ENCODE measurements at places on chromosomes 4 and X.

- no peak for DNase-seq
These were observed 58.3 kb downstream of the TLR10 start for GRCh38 chr4:38724475-38724808.

DNA sequence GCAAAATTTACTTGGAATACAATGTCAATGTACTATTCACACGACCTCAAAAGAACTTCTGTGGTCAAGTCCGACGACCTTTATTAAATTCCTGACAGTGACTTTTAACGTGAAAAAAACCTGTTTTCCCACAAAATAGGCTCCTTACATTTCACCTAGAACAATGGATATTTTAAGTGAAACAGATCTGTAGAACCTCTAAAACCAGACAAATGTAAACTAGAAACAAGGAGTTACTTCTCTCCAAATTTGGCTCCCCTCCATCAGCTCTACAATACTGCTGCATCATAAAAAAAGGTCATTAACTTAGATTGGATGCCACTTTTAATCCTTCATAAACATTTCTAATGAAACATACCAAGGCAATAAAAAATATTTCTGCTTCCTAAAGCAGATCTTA is 1.2 kb downstream of the NEK1 start:
- DNase-seq: no peak

DNA sequence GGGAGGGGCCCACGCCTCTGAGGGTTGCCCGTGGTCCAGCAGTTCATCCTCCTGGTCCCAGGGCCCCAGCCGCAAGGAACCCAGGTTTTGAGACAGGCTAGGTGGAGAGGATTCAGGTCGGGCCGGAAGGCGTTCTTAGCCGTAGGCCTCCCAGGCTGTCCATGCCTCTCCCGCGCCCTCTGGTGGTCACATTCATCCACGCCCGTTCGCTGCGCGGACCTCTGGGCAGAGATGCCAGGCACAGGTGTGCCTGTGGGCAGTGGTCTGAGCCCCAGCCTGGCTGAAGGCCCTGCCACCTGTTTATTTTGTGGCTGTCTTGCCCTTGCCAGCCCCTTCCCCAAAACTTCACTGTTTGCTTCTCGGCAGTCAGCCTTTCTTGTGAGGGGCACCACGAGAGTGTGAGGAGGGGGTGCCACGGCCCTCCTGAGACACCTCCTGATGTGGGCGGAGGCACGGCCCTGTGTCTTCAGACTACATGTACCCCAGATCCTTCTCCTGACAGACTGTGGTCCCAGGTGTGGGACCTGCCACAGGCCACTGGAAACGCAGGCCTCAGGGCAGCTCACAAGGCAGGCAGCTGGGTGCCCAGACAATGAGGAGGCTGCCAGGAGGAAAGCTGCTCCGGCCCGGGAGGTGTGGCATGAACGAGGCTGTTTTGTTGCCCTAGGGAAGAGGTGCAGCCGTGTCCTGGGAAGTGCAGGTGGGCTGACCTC is 5.0 kb downstream of the UVSSA start:
- peak; percentile 88 for DNase-seq

GRCh38 chr4:7526929-7527535 is 92.3 kb upstream of the PSAPL1 start:
- no peak for DNase-seq

DNA sequence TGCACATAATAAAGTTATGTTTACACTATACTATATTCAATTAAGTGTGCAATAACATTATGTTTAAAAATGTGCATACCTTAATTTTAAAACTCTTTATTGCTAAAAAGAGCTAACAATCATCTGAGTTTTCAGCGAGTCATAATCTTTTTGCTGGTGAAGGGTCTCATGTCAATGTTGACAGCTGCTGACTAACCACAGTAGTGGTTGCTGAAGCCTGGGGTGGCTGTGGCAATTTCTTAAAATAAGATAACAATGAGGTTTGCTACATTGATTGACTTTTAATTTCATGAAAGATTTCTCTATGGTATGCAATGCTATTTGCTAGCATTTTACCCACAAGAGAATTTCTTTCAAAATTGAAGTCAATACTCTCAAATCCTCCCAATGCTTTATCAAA is 58.6 kb downstream of the C4orf46 start:
- no peak for DNase-seq

- no peak for DNase-seq
These were observed 172.6 kb downstream of the FAM47B start for GRCh38 chrX:35115205-35115604.

- no peak for DNase-seq
These were observed 10.5 kb upstream of the TIGD2 start for GRCh38 chr4:89100853-89101252.

GRCh38 chrX:361231-362145 is 25.2 kb downstream of the PPP2R3B start:
- no peak for DNase-seq

DNA sequence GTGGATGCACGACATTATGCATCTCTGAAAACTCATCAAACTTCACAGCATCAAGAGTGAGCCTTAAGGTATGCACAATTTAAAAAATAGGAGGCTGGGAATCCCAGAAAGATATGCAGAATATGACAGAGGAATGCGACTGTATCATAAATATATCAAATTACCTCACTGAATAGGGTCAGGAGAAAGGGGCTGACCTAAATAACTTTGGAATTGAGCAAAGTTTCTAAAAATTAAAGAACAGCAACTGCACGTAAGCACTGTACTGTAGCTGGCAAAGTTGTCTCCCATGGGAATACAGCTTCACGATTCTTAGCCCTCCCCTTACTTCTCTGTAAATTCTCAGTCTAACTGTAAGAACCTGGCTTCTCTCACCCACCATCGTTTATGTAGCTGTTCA is 397.4 kb upstream of the ZFP42 start:
- DNase-seq: no peak

DNA sequence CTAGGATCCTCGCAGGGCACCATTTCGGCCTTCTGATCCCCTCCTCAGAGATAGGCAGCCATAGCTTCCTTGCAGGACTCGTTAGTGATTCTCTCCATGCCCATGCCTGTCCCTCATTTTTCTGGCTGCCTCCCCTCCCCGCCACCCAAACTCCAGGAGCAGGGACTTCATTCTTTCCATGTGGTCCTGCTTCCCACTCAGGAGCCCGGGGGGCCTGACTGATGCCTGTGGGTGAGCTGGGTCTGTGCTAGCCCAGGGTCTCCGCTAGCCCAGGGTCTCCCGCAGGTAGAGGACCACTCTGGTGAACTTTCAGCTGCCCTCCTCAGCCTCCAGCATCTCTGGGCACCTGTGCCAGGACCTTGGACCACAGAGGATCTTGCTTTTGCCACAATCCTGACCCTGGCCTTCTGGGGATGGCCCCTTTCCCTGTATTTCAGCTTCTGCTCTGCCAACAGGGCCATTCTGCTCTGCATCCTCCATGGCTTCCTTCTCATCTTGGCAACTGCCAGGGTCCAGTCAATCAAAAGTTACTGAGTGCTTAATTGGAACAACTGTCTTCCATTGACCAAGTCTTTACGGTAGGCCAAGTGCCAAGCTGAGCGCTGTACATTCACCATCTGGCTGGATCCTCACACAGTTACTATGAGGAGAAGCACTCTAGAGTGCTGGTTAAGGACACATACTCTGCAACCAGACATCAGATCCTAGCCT is 152.2 kb downstream of the EFNB1 start:
- DNase-seq: no peak

DNA sequence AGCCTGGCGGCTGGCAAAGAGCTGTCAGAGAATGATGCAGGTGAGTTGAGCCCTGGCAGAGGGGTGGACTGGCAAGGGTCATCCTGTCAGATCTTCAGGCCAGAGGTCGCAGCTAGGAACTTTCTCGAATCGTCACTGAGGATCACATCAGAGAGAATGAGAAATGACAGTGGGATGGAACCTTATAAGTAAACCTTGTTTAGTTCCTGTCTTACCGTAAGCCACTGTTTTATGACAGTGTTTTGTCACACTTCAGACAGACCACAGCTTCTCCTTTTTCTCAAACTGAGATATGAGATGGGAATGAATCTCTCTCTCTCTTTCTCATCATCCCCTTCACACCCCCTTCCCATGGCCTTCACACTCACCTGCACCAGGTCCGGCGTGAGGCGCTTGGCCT is 9.3 kb downstream of the DIPK2B start:
- no peak for DNase-seq

DNA sequence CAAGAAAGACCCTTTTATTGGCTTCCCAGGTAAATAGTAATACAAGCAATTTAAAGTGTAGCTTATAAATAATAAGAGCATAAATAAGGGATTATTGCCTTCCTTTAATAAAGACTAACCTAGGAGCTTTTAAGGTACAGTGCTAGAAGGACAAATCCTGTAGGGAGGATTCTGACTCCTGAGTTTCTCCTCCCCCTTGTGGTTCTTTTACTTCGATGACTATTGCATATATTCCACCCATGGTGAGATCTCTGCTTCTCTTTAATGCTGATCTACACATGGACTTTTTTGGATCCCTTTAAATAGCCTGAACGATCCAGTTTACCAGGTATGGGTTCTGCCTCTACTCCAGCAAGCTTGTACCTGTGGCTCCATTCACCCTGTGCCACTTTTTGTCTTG is 2.5 kb downstream of the GALNT7 start:
- DNase-seq: no peak

- no peak for DNase-seq
These were observed 342.4 kb downstream of the BCOR start for GRCh38 chrX:39755143-39756032.

All from activated CD8-positive, alpha-beta memory T cell treated with anti-CD3 and anti-CD28 coated beads for 1 hour (primary cell).